ENCODE measurements at places on chromosomes 12 and 14.
A peak's percentile ranks its signal among the peaks of the same experiment; 100 is the strongest.

DNA sequence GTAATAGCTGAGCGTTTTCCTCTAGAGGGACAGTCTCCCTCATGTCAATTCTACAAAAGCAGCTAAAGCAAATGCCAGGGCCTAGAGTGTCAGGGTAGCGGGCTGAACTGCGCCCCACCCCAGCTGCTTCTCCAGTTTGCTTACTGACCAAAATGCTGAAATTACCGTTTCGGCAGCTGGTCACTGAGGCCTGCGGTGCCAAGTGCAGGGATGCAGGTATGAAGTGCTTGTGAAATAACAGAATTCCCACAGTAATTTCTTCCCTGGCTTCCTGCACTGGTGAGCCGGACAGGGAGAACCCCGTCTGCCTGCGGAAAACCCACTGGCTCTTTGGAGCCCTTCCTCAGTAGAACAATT, 19.1 kb downstream of the PSMC1 start:
- no peak for DNase-seq

DNA sequence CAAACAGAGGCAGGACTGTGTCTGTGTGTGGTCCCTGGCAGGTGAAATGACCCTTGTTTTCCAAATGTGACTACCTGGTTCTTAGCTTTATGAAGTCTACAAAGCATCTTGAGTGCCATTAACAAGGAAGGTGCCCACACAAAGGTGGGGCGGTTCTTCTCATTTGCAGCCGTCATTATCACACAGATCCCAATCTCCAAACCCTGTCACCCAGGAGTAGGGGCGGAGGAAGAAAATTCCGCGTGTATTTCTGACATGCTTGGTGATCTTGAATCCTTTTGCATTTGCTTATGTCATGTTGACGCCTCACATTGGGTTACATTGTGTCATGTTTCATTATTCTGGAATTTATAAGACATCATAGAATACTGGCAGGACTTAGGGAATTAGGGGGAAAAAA, 277.3 kb downstream of the VRK1 start:
- DNase-seq, result no peak

- DNase-seq, result no peak
Measured at GRCh38 chr12:53507603-53507885, 260 bp upstream of the NPFF start.

- DNase-seq, result no peak
Measured at GRCh38 chr12:84807249-84807648, 105.3 kb downstream of the SLC6A15 start.

- DNase-seq, result no peak
Measured at GRCh38 chr12:110458756-110459155, 8.6 kb upstream of the ARPC3 start.

- DNase-seq, result no peak
Measured at GRCh38 chr12:21971344-21971743, 30.1 kb upstream of the ABCC9 start.

DNA sequence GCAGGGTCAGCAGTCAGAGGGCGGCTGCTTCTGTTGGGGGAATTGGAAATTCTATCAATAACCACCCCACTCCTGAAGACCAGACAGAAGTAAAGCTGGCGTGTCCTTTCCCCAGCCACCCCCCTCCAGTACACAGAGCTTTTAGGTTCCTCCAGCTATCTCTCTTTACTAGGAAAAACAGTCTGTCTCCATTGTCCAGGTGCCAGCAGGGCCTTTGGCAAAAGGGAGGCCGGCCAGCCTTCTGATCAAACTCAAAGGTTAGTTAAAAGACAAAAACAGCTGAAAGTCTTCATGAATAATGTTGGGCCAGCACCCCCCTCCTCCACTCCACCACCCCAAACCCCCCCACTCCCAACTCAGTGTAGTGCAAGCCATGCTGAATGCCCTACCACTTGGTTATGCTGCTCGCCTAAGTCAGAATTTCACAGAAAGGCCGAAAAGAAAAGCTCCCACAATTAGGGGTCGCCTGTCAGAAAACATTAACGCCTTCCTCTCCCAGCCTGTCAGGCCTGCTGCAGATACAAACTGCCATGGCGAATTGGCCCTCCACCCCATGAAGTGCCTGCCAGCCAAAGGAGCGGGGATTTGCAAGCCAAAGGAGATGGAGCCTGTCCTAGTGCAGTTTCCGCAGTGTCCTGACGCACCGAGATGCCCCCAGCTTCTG, 8.9 kb downstream of the ASCL1 start:
- no peak for DNase-seq

- DNase-seq, result no peak
Measured at GRCh38 chr12:11746024-11746771, 96.7 kb downstream of the ETV6 start.

DNA sequence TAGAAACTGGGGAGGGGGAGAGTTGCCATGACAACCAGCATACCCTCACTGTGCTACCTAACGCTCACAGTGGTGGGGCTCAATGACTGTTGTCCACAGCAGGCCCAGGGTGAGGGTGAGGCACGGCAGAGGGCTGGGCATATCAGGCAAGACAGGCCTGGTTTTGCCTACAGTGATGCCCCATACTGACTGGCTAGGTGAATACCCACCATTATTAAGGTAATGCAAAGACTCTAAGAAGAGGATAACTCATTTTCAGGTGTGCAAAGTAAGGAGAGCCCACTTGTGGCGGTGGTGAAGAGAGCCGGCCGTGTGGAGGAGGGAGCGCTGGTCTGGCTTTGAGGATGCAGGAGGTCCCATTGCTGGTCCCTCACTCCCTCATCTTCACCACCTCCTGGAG, 422.3 kb downstream of the FUT8 start:
- DNase-seq, result no peak

DNA sequence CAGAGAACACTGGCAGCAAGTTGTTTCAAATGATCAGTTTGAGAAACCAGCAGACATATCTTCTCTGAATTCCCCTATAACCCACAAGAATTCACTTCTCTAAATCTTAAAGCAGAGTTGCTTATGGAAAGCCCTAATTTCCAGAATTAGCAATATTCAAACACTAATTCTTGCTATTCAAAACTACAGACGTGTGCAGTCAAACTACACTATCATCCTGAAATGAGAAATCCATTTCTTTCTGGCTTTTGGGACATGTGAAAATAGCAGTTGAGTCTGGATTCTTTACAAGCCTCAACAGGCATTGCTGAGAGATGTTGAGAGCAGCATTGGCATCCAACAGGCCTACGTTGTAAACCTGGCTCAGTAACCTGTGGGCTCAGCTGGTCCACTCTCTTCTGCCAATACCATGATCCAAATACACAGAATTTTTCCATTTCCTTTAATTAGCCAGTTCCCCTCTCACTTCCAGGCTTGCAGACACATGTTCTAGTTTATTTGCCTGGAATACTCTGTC, 74.6 kb upstream of the TMTC1 start:
- DNase-seq, result no peak

- no peak for DNase-seq
Measured at GRCh38 chr14:85439696-85440328, 90.1 kb upstream of the FLRT2 start.

- no peak for DNase-seq
Measured at GRCh38 chr14:68786491-68787091, 6.3 kb downstream of the ZFP36L1 start.

GRCh38 chr12:48750215-48750614, 33.7 kb upstream of the CCNT1 start:
- DNase-seq, result no peak

GRCh38 chr14:96920023-96920422, 122.8 kb downstream of the VRK1 start:
- DNase-seq, result no peak

GRCh38 chr14:100065942-100066574, 836 bp downstream of the EVL start:
- peak; percentile 50 for DNase-seq

- no peak for DNase-seq
Measured at GRCh38 chr12:45329238-45329637, 113.3 kb downstream of the ANO6 start.

DNA sequence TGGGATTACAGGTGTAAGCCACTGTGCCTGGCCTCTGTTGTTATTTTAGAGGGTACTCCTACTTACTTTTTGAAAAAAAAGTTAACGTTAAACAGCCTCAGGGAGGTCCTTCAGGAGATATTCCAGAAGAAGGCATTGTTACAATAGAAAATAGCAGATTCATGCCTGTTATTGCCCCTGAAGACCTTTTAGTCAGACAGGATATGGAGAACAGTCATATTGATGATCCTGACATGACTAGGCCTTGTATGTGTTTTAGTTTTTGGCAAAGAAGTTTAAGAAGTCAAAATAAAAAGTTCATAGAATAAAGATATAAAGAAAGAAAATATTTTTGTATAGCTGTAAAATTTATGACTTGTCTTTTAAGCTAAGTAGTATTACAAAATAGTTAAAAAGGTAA, 45.3 kb downstream of the WASHC3 start:
- no peak for DNase-seq

- no peak for DNase-seq
Measured at GRCh38 chr12:47591795-47592194, 114.0 kb downstream of the RPAP3 start.

DNA sequence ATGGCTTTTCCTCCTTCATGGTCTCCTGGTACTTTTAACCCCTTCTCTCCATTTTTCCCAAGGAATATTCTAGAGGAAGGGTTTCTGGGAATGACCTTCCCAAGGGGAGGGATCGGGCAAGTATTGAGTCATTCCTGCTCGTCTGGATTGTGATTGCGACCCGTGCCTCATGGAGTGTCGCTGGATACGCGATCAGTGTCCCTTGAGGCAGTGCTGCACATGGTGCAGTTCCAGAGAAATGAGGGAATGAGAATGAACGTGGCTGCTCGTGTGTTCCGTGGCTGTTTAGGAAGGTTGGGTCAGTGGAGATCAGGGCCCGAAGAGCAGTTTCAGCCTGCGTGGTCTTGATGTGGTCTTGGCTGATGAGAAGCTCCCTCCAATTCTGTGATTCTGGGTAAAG, 234.4 kb downstream of the CACNA1C start:
- DNase-seq, result no peak

DNA sequence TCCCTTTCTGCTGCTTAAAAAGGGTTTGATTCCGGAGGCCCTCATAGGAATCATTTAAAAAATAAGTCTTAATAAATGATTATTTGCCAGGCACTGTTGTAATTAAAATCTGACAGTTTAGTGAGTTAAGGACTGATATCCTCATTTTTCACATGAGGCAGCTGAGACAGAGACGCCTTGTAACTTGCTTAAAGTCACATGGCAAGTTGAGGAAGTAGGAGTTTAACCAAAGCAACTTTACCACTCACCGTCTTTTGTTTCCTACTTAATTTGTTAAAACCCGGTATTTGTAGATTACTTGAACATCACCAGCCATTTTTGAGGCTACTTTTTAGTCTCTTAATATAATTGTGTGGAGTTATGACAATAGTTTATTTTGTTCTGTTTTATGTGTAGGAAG, 2.4 kb downstream of the TIGAR start:
- DNase-seq, result no peak

- DNase-seq, result no peak
Measured at GRCh38 chr12:12922191-12922616, 29.8 kb downstream of the GPRC5D start.

- DNase-seq, result no peak
Measured at GRCh38 chr12:44846826-44847225, 29.3 kb downstream of the NELL2 start.

DNA sequence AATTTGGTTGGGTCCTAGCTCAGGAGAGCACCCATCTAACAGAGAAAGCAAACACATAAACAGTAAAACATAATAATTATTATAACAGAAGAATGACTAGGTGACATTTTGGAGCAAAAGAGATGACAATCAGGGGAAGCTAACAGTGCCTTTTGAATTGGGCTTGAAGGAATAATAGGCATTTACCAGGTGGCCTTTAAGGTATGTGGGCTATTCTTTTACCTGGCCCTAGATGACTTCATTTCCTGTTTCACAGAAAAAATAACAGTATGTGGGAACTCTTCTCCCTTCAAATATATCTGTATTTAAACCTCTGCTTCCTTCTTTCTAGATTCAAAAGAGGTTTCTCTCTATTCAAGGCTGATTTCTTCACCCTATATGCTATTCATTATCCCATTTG, 3.8 kb downstream of the IRAK4 start:
- DNase-seq, result no peak

GRCh38 chr14:59711080-59711479, 134.5 kb upstream of the CCDC175 start:
- no peak for DNase-seq

DNA sequence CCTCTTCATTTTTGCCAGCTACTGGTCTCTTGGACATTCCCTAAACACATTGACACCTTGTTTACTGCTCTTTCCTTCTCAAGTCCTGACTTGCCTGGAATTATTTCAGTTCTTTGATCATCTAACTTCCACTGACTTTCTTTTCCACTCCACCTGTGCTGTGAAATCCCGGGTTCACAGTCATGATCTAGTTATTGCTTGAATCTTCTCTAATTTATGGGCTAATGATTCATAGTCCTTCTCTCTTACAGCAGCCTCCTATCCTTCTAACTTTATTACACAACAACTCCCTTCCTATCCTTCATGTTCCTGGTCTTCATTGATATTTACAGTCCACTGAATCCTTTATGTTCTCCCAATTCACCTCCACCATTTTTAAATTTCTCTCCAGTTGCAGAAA, 260.1 kb downstream of the C12orf75 start:
- DNase-seq, result no peak

DNA sequence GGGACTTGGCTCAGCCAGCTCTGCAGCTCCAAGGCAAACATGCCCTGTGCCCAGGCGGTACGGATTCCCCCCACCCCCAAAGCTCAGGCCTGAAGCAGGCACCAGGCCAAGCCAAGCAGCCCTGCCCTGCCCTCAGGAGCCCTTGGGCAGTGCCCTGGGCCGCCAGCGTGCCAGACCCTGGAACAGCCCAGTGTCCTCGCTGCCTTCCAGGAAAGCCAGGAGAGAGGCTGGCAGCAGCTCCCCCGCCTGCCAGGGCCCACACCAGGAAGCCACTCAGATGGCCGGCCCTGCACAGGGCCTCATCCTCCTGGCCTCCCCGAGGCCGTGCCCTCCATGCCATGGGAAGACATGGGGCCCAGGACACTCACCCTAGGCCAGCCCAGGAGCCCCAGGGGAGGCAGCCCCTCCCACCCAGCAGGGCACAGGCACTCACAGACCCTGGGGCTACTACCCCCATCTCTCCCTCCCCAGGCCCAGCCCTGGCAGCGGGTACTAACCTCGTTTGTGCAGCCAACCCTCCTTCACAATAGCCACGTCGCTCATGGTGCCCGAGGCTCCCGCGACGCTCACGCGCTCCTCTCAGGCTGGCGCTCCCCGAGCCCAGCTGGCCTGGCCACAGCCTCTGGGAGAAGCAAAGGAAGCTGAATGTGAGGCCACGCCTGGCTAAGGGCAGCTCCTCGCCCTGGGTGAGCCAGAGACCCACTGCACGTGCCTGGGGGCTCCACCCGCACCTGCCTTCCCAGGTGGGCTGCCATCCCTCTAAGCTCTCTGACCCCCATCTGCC, 3.3 kb downstream of the AKT1 start:
- DNase-seq, result no peak

DNA sequence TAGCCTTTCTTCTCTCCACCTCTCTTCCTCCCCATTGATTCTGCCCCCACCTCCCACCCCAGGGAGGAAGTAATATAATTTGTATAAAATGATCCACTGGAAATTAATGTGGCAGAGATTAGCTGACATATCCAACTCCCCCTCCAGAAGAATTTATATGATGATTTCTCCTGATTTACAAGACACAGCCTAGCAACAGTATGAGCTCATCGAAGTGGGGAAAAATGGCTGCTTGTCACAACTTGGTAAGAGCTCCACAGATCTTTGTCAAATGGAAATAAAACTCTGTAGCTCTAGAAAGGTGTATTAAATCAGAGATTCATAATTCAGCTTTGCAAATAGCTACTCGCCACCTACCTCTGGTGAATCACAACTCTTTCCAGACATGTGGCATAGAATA, 195.7 kb downstream of the NOVA1 start:
- no peak for DNase-seq
